ENCODE measurements at places on chromosomes 1 and 21. TPM values are rescaled to one million over a fixed set of nuclear protein-coding genes. Genes with fewer than 3 reads are reported as not detected.

Gene FMN2
- total RNA-seq = 1.9 TPM

Gene AVPR1B
- not detected for total RNA-seq

Gene TMCO4
- total RNA-seq = 13.2 TPM

Gene CAPN2
- total RNA-seq = 171 TPM

Gene LCE1C
- total RNA-seq = not detected

Gene DISP1
- 4.2 TPM for total RNA-seq

Gene SMCP
- total RNA-seq = not detected

Gene SHISAL2A
- 0.23 TPM for total RNA-seq

Gene OR2T33
- total RNA-seq = not detected

DNA sequence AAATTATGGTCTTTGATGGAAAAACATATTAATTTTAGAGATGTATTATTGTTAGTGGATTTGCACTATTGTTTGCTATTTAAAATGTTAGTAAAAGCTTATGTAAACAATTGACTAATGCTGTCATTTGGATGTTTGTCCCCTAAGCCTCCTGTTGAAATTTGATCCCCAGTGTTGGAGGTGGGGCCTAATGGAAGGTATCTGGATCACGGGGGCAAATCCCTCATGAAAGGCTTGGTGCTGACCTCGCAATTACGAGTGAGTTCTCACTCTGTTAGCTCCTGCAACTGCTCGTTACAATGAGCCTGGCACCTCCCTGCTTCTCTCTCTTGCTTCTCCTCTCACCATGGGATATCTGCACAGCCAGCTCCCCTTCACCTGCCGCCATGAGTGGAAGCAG lies 14.3 kb downstream of the TMEM35B start:
- H3K4me1 ChIP-seq = no peaks in the 10 kb centered on the region
- H3K27me3 ChIP-seq = no peaks in the 10 kb centered on the region
- no peak for DNase-seq
- no peak overlapping the region for H3K4me3 ChIP-seq
- H3K27ac ChIP-seq = no peak overlapping the region
- H3K36me3 ChIP-seq = no peaks in the 10 kb centered on the region

DNA sequence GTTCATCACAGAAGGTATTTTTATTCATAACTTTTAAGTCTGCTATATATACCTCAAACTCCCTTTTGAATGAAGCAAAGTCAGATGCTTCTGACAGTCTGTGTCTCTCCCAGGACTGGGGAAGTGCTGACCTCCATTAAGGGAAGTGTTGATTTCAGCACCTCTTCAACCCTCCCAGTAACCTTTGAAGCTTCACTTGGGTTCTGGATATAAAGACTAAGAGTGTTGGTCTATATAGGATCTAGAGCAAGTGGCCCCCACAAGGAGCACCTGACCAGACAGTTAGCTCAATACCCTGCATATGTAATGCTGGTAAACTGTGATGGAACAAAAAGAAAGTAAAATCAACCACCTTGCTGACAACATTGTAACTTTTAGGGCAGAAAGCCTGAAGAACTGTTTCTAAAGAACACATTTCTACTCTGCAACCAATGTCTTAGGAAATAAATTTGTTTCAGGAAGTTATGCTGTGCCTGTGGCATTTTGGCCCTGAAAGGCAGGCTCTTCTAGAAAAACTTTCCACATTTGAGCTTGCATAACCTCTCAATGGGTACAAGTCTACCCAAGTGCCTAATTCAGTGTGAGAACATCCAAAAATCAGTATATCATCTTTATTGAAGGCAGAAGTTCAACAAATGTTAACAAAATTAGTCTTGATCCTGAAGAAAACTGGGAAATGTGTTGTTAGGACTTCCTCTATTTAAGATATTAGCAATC lies 865 bp upstream of the PTPN22 start:
- no peaks in the 10 kb centered on the region for H3K4me1 ChIP-seq
- H3K36me3 ChIP-seq = no peaks in the 10 kb centered on the region
- H3K27ac ChIP-seq = no peak overlapping the region
- H3K27me3 ChIP-seq = no peaks in the 10 kb centered on the region
- no peak overlapping the region for H3K4me3 ChIP-seq

GRCh38 chr1:175520186-175520585 lies 223.2 kb downstream of the TNR start:
- no peaks in the 10 kb centered on the region for H3K4me1 ChIP-seq
- no peaks in the 10 kb centered on the region for H3K36me3 ChIP-seq
- no peak overlapping the region for H3K27ac ChIP-seq
- DNase-seq = no peak
- no peak overlapping the region for H3K4me3 ChIP-seq
- no peaks in the 10 kb centered on the region for H3K27me3 ChIP-seq

- no peak for DNase-seq
- no peaks in the 10 kb centered on the region for H3K27me3 ChIP-seq
- no peak overlapping the region for H3K27ac ChIP-seq
- H3K4me1 ChIP-seq = no peaks in the 10 kb centered on the region
Observed at GRCh38 chr1:197247465-197247864, 20.6 kb upstream of the CRB1 start.

GRCh38 chr1:93597709-93598108 lies 83.9 kb downstream of the BCAR3 start:
- no peak for DNase-seq
- H3K4me1 ChIP-seq = peaks cover 6% of the 10 kb centered on the region
- H3K36me3 ChIP-seq = no peaks in the 10 kb centered on the region
- no peak overlapping the region for H3K27ac ChIP-seq
- no peak overlapping the region for H3K4me3 ChIP-seq

DNA sequence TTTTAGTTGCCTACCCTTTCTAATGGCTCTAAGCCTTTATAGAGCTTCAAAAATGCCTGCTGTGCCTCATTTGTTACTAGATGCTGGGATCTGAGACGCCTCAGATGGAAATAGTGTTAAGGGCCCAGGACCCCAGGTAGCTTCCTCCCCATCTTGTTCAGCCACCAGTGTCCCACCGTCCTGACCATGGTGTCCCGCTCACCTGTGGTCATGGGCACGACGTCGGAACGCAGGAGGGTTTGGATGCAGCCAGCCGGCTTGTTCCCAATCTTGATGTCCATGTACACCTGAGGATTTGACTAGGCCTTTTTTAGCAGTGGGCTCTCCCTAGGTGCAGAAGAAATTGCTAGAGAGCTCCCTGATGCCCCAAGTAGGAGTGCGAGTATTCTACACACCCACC lies 31.1 kb downstream of the PABPC4 start:
- H3K36me3 ChIP-seq = no peaks in the 10 kb centered on the region
- no peak for DNase-seq
- H3K4me3 ChIP-seq = no peak overlapping the region
- no peak overlapping the region for H3K27ac ChIP-seq
- H3K27me3 ChIP-seq = no peaks in the 10 kb centered on the region

DNA sequence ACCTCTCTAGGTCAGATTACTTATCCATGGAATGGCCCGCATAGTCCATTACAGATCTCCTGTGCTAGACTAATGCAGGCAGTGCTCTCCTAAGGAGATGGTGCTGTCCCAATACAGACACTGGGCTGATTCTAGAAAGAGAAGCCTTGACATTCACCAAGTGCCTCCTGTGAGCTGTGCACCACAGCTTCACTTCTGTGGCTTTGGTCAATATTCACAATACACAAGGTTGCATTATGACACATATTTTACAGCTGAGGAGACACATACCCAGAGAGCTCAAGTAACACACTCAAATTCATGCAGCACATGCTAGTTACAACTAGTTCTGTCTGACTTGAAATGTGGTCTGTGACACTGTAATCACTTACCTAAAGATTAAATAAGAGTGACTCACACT lies 59.4 kb upstream of the LRRC8B start:
- peaks cover 21% of the 10 kb centered on the region for H3K27me3 ChIP-seq
- DNase-seq = no peak
- no peak overlapping the region for H3K27ac ChIP-seq
- no peaks in the 10 kb centered on the region for H3K36me3 ChIP-seq
- no peak overlapping the region for H3K4me3 ChIP-seq
- H3K4me1 ChIP-seq = no peaks in the 10 kb centered on the region

GRCh38 chr21:25901330-25901979 lies 166.7 kb downstream of the GABPA start:
- H3K27ac ChIP-seq = no peak overlapping the region
- no peak for DNase-seq
- H3K4me1 ChIP-seq = no peaks in the 10 kb centered on the region
- H3K4me3 ChIP-seq = no peak overlapping the region

DNA sequence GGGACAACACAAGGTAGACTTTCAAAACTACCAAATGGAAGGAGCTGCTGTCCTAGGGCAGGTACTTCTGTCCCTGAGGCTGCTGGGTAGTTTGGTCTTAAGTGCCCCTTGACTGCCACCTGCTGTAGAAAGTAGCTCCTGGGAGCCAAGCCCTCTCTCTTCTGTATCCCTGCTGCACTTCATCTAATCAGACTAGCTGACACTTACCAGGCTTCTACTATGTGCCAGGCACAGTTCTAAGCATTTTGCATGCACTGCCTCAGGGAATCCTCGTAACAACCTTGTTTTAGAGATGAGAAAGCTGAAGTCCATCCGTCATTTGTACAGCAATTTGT lies 15.9 kb upstream of the SRSF4 start:
- no peak overlapping the region for H3K4me3 ChIP-seq
- H3K36me3 ChIP-seq = peaks cover 3% of the 10 kb centered on the region
- H3K27me3 ChIP-seq = no peaks in the 10 kb centered on the region
- no peak overlapping the region for H3K27ac ChIP-seq
- peaks cover 5% of the 10 kb centered on the region for H3K4me1 ChIP-seq

GRCh38 chr1:83860490-83861221 lies 138.3 kb downstream of the TTLL7 start:
- peaks cover 34% of the 10 kb centered on the region for H3K27me3 ChIP-seq
- DNase-seq = peak; percentile 61
- peaks cover 6% of the 10 kb centered on the region for H3K4me1 ChIP-seq
- peak overlapping the region; percentile 62 for H3K4me3 ChIP-seq

DNA sequence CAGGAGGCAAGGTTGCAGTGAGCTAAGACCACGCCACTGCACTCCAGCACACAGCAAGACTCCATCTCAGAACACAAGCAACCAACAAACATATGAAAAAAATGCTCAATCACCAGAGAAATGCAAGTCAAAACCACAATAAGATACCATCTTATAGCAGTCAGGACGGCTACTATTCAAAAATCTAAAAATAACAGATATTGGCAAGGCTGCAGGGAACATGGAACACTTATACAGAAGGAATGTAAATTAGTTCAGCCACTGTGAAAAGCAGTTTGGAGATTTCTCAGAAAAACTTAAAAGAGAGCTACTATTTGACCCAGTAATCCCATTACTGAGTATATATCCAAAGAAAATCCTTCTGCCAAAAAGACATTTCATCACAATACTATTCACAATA lies 27.6 kb upstream of the POGK start:
- H3K27ac ChIP-seq = no peak overlapping the region
- no peaks in the 10 kb centered on the region for H3K36me3 ChIP-seq
- H3K4me1 ChIP-seq = no peaks in the 10 kb centered on the region
- no peaks in the 10 kb centered on the region for H3K27me3 ChIP-seq

DNA sequence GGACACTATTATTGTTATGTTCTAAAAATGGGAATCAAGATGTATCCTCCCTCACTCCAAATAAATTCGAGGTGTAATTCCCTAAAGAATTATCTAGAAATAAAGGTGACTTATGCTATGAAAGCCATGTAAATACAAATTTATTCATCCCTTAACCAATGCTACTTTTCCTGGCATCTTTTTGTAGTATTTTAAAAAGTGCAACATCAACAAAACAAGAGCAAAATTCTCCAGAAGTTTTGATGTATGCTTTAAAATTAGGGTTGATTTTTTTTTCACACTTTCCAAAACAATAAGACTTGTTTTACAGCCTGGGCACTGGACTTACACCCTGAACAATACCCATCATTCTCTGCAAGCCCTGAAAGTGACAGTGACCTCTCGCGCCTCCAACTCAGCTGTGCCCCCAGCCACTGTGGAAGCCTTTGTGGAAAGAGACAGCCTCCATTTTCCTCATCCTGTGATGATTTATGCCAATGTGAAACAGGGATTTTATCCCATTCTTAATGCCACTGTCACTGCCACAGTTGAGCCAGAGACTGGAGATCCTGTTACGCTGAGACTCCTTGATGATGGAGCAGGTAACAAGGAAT lies 21.4 kb upstream of the CLCA1 start:
- H3K27me3 ChIP-seq = peaks cover 6% of the 10 kb centered on the region
- DNase-seq = no peak
- H3K4me3 ChIP-seq = no peak overlapping the region

DNA sequence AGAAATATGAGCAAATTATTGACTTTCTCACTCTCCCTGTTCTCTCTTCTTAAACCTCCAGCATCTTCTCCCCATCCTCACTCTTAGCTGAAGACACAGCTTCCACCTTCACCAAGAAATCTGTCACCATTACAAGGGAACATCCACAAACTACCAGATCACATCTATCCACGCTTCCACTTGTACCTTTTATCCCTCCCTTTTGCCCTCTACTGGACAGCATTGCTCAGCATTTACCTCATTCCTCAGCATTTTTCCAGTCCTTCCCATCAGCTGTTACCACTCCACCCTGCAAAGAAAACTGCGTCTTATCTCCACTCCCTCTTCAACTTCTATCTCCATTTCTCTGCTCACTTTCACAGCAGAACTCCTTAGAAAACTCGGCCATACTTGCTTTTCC lies 42.6 kb downstream of the KCNJ6 start:
- no peak for DNase-seq
- H3K27me3 ChIP-seq = no peaks in the 10 kb centered on the region
- H3K27ac ChIP-seq = no peak overlapping the region

GRCh38 chr1:11878891-11879190 lies 20.1 kb upstream of the NPPB start:
- H3K4me1 ChIP-seq = no peaks in the 10 kb centered on the region
- H3K27me3 ChIP-seq = no peaks in the 10 kb centered on the region
- no peak for DNase-seq
- no peaks in the 10 kb centered on the region for H3K36me3 ChIP-seq

- no peak overlapping the region for H3K4me3 ChIP-seq
- H3K27me3 ChIP-seq = peaks cover 10% of the 10 kb centered on the region
- no peaks in the 10 kb centered on the region for H3K36me3 ChIP-seq
- DNase-seq = no peak
- H3K27ac ChIP-seq = no peak overlapping the region
Observed at GRCh38 chr1:20089328-20090077, 19.5 kb downstream of the PLA2G5 start.
